ENCODE measurements at places on chromosomes 5 and 9.

DNA sequence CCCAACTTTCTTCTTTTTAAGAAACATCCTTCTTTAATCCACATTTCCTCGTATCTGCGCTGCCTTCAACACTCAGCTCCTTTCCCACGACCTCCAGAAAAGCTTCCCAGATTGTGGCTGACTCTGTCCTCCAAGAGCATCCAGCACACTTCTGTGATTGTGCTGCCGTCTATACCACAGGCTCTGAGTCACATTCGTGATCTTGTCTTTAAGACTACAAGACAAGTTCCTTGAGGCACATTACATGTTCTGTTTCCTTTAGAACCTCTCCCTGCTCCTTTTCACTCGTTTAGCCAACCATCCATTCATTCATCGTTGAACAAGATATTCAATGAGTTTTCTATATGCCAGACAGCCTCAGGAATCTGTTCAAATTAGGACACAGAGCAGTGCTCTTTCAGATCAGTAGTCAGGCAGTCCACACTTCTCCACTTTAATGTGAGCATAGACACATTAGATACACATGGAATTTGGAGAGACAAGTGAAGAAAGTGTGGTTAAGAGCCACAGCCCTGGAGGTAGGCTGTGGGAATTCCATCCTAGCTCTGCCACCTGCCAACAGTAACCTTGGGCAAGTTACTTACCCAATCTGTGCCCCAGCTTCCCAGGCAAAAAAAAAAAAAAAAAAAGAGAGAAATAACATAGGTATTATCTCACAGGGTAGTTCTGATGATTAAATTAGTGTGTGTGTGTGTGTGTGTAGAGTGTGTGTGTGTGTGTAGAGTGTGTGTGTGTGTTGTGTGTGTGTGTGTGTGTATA lies 18.9 kb downstream of the WHRN start:
- no peak for DNase-seq

DNA sequence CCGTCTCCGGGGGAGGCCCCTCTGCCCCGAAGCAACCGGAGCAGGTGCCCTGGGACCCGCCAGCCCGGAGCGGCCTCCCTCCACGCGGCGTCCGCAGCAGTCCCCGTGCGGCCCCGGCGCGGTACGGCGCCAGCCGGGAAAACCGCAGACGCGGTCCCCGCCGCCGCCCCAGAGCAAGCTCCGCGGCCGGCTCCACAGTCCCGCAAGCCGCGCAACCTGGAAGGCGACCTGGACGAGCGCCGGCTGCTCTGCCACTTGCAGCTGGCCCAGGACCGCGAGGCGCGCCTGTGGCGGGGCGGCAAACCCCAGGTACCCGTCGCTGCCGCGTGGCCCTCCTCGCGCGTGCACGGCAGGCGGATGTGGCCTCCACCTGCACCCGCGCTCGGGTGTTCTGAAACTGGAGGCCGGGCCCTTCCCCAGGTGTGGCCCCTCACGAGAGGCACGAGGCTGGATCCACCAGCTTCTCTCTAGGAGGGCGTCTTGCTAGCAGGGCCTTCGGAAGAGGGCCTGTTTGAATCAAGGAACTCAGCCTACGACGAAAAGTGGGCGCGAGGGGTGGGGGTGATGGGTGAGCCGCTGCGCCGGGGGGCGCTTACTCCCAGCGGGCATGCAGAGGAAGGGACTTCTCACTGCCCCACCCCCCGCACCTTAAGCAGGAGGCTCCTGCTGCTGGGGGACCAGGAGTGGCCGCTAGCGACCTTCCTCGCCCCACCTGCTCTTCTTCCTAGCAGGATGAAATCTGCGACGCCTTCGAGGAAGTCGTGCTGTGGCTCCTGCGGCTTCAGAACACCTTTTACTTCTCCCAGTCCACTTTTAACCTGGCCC lies 602 bp downstream of the CCNI2 start:
- no peak for DNase-seq

- DNase-seq = no peak
Measured at GRCh38 chr9:37611014-37611413, 18.6 kb upstream of the TOMM5 start.

GRCh38 chr5:172106511-172107356 lies 81.3 kb downstream of the STK10 start:
- DNase-seq = peak; percentile 63

DNA sequence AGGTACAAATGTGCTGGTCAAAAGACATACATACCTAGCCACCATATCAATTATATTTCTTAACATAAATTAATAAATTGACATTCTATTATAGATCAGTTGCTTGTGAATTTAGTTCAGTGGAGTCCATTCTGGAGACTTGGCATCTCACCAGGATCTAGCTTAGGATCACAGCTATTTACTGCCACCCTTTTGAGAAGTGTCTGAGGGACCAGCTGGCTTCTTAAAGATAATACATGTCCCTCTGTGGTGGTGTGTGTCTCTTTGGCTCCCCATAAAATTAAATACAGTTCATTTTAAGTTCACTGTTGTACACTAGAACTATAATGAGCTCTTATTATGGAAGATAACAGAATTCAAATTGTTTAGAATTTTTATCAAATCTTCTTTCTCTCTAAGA lies 290.7 kb downstream of the PRELID2 start:
- no peak for DNase-seq

DNA sequence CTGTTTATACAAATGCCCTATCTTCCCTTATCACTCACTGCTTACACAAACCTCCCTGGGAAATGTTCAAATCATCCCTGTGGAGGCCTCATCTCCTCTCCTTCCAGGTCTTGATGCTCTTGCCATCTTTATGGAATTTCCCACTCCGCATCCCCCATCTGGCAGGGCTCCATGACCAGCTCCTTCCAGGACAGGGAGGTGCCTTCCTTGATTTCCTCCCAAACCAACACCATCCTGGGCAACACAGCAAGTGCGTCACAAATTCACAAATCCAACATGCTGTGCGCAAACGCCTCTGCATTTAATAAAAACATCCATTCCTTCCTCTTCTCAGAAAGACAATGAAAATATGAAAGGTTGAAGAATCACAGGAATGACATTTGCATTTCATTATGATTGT lies 51.7 kb downstream of the EPB41L4A start:
- DNase-seq = no peak

GRCh38 chr5:127307868-127308267 lies 17.3 kb downstream of the MEGF10 start:
- DNase-seq = no peak

GRCh38 chr5:138601444-138601843 lies 26.2 kb upstream of the HSPA9 start:
- DNase-seq = peak; percentile 21

DNA sequence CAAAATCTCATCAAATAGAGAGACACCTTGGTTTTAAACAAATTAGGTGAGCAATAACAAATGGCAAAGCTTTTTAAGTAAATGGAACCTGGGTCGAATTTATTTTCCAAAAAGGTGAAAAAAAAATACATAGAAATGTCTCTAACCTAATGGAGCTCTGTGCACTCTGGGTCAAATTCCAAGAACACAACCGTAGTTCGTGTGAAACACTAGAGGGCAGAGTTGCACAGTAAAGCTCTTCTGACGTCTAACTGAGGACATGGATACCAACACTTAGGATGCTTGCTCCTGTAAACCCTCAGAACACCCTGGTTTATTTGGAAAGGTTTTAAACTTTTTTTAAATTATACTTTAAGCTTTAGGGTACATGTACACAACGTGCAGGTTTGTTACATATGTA lies 18.9 kb downstream of the MARCHF11 start:
- DNase-seq = no peak

GRCh38 chr9:114047717-114048116 lies 30.4 kb downstream of the AMBP start:
- DNase-seq = no peak

GRCh38 chr9:132789719-132790118 lies 88.4 kb downstream of the AK8 start:
- no peak for DNase-seq

GRCh38 chr9:70413464-70413798 lies 1.0 kb downstream of the KLF9 start:
- peak; percentile 66 for DNase-seq

DNA sequence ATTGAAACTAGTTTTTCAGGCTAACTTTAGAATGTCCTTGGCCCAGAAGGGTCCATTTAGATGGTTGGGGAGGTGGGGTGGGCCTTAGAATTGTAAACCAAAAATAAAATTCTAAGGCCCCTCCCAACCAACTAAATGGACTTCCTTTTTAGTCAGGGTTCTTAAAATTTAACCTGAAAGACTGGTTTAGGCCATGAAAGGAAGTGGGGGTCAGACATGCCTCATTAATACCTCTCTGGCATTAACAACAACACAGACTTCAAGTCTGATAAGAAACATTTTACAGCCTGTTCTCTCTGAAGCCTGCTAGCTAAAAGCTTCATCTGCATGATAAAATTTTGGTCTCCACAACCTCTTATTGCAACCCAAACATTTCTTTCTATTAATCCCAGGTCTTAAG lies 65.5 kb upstream of the TNC start:
- no peak for DNase-seq

DNA sequence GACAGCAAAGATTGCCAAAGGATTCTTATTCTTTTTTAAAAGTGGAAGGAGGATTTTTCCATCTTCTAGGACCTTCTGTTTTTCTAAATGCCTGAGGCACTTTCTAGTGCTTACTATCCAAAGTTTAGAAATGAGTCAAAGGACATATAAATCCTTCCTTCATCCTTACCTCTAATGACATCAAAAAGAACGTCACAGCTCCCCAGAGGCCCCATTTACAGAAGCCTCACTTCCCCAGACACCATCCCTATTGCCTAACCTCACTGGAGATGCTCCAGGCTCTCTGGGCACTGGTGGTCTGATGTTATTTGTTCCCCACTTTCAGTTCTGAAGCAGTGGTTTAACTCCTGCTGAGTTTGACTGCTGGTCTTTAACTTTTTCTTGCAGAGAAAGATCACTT lies 504.3 kb downstream of the AGTPBP1 start:
- DNase-seq = no peak

DNA sequence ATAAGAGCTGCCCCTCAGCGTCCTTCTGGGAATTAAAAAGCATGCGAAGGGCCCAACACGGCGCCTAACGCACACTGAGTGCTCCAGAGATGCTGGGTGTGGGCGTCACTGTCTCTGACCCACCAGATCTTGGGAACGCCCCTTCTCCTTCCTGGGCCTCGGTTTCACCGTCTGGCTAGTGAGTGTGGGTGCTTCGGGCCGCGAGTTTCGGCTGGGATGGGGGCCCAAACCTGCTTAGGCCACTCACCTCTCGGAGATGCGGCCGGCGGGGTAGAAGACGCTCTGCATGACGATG lies 3.7 kb downstream of the PIP5KL1 start:
- no peak for DNase-seq

GRCh38 chr5:963673-964531 lies 44.7 kb upstream of the NKD2 start:
- no peak for DNase-seq

GRCh38 chr9:71003346-71003745 lies 118.1 kb downstream of the TRPM3 start:
- DNase-seq = no peak

DNA sequence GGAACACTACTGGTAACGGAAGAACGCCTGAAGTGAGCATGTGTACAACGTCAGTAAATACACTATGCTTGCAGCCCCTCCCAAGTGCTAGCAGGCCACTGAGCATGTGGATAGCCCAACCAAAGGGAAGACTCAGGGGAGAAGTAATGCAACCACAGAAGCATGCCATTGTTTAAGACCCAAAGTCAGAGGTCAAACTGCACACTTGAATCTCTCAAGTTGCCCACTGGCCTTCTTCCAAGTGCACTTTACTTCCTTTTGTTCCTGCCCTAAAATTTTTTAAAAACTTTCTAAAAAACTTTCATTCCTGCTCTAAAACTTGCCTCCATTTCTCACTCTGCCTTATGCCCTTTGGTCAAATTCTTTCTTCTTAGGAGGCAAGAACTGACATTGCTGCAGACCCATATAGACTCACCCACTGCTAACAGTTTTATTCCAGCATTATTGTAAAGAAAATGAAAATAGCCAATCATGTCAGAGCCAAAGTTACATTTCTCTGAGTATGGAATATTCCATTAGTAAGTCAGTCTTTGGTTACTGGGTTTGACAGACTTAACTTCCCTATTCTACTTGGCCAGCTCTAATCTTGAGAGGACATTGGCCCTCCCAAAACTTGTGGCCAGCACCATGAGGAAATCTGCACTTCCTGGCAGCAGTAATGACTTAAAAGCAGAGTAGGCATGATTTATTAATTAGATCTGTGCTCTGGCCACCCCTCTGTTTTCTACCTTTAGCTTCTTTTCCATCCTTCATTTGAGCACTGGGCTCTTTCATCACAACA lies 76.9 kb downstream of the TSSK1B start:
- no peak for DNase-seq

- no peak for DNase-seq
Measured at GRCh38 chr9:115847216-115847615, 306.4 kb upstream of the PAPPA start.

- no peak for DNase-seq
Measured at GRCh38 chr5:29054694-29055093, 2016.3 kb upstream of the CDH9 start.

DNA sequence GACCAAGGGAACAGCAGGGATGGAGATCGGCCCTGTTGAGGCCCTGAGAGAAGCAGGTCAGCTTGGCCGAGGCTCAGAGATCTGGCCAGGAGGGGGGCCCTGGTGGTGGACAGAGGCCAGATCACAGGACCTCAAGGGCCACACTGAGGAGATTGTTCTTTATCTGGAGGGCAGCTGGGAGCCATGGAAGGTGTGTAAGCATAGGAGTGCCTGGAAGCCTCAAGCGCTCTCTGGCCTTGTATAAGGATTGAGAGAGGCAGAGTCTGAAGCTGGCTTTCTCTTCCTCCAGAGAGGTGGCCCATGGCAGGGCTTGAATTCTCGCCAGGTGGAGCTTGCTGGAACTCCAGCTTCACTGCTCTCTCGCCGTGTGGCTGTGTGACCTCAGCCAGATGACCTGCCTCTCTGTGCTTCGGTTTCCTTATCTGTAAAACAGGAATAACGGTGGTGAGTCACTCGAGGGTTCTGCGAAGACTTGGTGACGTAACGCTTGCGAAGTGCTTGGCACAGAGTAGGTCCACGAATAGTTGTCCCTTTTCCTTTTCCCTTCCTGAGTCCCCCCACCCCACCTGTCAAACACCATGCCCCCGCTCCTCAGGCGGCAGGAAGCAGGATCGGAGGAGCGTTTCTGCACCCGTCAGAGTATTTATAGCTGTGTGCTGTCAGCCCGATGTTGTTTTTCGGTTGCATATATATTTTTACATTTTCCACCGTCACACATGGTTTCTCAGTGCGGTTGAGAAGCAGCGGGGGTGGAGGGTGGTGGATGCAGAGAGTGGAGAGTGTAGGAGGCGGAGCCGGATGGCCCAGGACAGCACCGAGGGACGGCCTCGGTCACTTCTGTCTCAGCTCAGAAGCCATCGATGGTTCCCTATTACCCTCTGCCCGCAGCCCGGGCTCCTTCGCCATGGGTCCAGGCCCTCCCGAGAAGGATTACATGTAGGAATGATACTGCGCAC lies 17.0 kb upstream of the CRB2 start:
- no peak for DNase-seq

DNA sequence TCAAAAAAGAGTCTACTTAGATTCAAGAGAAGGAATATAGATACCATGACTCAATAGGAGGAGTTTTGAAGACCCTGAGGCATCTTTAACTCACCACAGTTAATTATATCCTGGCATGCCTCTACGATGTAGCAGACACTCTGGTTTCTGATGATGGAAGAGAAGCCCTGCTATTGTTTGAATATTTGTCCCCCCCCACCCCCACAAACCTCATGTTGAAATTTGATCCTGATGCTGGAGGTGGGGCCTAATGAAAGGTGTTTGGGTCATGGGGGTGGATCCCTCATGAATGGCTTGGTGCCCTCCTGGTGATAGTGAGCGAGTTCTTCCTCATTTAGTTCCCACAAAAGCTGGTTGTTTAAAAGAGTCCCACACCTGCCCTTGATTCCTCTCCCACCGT lies 147.9 kb upstream of the TBCA start:
- no peak for DNase-seq
